ENCODE measurements at places on chromosomes 6 and 20.

DNA sequence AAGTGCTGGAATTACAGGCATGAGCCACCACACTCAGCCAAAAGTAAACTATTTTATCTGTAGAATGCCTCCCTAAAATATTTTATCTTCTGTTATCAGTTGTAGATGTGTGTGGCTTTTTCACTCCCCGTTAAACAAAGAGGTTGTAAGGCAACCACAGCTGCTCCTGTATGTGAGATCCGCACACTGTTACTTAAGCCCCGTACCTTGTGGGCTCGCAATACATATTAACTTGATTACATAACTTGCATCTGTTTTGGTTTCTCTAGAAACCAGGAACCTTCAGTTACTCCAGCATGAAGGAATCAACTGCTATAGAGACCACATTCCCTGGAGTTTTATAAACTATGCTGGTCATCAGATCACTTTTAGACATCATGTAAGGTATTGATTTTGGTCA lies 420.1 kb upstream of the SLC35B3 start:
- DNase-seq = no peak

DNA sequence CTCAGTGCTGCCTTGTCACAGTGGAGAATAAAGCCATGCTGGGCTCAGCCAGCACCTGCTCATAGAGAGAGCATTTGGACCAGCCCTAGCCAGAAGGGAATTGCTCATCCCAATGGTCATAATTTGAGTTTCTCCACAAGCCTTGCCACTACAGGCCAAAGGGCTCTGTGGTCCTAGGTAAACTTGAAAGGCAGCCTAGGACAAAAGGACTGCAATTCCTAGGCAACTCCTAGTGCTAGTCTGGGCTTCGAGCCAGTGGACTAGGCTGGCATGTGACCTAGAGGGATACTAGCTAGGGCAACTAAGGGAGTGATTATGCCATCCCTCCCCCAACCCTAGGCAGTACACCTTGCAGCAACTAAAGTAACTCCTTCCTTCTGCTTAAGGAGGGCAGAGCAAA lies 516.2 kb downstream of the BCKDHB start:
- no peak for DNase-seq

DNA sequence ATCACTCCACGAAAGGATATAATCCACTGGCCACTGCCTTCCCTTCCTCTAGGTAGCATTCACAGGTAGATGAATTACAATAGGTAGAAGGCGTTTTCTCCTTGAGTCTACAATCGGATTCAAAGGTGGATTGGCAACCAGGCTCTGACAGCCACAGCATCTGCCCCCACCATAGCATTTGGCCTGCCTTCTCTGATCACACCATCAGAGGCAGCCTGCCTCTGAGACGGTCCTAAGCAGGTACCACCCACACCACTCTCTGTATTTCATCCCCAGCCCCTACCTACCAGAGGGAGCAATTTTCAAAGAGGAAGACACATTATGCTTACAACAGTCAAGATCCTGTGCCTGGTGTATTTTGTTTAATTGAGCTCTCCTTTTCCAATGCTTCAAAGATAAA lies 210.5 kb upstream of the SPTLC3 start:
- no peak for DNase-seq

GRCh38 chr6:11423072-11423471 lies 114.5 kb upstream of the TMEM170B start:
- no peak for DNase-seq

DNA sequence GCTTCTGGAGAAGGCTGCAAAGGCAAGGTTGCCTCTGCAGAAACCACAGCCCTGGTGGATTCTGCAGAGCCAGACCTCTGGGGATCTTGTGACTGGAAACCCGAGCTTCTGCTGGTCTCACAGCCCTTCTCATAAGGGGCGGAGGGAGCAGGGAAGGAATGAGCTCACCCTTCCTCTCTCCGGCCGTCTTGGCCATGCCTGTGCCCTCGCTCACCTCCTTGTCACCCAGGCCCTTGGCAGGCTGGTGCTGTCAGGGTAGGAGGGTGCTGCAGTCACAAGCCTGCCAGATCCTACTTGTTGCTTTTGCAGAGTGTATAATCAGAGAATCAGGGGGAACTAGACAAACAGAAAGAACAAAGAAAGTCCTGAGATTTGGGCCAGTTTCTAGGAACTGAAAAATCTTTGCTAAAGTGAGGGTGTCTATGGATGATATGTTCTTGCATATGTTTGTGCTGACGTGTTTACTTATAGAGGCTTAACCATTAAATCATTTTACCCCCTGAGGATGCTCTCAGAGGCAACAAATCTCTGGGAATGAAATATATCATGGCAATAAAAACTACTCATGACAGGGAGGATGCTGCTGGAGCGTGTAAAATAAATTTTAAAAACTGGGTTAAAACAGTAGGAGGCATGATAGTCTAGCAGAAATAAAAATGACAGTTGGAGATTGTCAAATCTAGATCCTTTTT lies 244.9 kb upstream of the SOX4 start:
- DNase-seq = no peak

DNA sequence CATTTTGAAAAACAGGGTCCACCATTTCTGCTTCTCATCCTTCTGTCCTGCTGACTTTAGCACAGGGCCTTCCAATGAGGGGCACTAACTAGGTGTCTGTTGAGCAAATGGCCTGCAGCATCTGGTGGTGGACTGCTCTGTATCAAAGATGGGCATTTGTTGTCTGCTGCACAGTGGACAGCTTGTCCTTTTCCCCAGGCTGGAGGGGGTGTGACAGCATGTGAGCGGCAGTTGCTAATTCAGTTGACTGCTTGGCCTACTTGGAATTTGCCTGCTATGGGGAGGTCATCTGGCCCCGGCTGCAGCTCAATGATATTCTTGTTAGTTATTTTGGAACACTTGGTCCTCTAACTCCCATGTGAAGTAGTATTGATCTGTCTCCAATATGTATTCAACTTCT lies 93.7 kb downstream of the SH3BGRL2 start:
- DNase-seq = no peak

GRCh38 chr6:62707156-62707555 lies 421.1 kb upstream of the KHDRBS2 start:
- DNase-seq = no peak

DNA sequence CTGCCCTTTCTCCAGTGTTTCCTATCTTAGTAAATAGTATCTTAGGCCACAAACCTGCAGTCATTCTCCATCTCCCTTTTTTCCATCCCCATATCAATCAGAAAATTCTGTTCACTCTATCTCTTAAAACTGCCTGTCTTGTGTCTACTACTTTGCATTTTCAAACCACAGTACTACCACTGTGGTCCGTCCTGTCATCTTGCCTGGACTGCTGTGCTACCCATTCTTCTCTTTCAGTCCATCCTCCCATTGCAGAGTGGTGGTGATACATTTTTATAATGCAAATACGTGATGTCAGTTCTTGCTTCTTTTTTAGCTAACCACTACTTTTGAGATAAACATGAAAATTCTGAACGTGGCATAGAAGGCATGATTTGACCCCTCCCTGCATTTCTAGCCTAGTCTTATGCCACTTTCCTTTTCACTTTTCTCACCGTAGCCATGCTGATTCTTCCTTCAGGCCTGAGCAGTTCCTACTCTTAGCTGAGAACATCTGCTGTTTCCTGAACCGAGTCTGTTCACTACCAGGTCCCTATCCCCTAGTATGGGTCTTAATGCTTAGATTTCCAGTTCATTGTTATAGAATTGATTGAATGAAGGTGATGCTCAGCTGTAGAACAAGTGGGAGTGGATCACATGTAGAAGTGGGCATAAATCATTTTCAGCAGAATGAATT lies 13.8 kb downstream of the TBPL1 start:
- DNase-seq = no peak

DNA sequence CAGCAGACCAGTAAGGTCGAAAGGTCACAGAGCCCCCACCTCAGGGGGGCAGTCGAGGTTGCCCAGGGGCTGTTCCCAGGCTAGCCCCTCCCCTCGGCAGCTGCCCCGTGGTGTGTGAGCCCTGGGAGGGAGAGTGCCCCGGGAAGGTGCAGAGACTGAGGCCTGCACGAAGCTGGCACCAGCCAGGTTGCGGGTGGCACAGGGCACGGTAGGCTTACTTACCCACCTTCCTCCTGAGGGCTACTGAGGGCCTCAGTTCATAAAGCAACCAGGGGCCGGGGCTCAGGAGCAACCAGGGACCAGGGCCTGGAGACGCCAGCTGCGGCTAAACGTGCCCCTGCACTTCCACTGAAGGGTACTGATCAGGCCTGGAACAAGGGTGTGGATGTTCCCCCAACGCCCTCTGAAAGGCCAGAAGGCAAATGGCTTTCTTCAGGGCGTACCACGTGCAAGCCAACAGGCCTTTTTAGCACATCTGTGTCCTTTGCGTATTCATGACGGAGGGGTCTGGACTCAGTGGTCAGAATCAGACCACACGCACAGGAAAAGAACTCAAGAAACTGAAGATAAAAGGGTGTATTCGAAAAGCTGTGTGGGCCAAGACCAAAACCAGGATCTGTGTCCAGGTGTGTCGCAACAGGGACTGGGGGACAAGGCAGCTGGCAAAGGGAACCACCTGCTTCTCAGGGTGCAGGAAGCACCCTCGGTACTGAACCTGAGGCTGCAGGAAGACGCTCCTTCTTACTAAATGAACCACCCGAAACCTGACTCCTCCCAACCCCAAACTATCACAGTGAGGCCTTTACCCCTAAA lies 24.5 kb upstream of the TCFL5 start:
- DNase-seq = no peak
